SJSA1 (cell line): ENCODE measurements at places on chromosomes 6 and 20.

DNA sequence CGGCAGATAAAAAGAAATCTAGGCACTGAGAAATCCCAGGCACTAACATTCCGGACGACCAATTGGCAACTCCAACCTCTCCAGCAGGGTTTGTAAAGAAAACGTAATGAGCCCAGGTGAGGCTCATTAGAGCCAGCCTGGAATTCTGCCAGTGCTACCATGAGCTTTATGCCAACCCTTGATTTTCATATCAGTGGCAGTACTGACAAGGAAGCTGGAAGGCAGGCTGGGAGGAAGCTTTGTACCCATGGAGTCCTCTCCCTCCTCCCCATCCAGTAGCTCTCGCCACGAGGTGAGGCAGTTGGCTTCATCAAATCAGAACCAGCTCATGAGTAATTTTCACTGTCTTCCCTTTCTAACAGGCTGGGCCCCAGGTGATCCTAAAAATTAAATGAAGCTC lies 250.2 kb downstream of the ZNF217 start:
- DNase-seq, result no peak

GRCh38 chr20:12976720-12977309 lies 32.0 kb upstream of the SPTLC3 start:
- DNase-seq, result no peak

DNA sequence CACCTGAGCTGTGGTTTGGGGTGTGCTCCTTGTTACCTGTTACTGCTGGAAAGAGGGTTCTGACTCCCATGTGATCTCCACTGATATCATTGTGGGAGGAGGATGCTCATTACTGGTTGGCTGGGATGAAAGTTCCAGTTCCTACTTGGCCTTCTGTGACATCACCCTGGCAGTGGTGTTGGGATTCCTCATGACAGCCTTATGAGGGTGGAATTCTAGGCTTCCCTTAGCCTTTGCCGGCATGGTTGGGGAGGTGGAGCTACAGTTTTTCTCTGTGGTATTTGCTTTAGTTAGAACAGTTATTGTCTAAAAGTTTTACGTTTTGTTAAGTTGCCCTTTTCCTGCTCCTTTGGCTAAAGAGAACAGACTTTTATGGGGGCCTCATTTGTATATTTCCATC lies 112.1 kb downstream of the AFG1L start:
- DNase-seq, result no peak

DNA sequence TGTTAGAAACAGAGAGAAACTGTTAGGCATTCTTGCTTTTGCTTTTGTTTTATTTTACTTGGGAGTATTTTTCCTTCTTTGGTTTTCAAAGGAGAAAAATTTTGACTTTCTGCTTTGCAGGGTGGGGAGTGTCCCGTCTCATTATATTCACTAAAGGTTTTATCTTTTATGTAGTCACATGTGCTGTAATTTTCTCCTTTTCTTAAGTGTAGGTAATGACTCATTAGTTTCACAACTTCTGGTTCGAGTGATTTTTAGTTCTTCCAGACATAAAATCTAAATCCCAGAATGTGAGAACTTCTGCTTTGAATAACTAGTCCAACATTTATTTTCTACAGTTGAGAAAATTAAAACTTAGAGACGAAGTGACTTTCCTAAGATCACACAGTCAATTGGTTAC lies 37.7 kb downstream of the ADGRF1 start:
- no peak for DNase-seq

DNA sequence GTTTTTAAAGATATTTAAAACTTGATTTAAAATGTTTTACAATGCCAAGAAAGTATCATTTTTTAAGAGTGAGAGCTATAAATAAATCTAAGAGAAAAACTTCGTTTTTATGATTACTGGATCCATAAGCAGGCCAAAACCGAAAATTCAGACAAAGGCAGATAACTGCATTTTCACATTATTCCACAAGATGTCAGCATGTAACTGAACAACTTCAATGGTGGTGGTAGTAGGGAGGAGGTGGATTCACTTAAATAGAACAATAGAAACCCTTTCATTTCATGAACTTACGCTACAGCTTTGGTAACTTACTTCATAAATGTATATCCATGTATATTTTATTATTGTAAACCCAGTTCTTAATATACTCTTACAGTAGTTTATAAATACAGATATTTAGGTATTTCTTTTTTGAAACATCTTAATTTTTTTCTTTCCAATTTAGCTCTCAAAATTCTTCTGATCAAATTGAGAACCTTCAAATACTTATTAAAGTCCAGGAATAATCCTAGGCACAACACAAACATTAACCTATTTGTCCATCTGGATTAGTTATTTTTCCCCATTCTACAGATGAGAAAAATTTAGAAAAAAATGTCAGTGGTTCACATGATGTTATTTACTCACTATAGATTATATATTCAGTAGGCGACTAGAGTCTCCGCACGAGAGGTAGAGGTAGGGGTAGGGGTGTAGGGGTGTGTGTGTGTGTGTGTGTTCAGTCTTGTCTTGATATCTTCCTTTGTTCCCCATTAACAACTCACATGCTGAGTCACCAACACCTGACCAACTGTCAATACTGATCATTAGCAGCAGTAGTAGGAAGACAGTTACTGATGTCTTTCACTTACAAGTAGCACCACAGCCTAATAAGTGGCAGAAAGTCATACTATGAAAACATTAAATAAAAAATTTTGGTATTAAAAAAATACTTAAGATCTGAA lies 111.5 kb downstream of the ARHGAP18 start:
- DNase-seq, result peak; percentile 78

- DNase-seq, result no peak
Observed at GRCh38 chr20:37280403-37280802, 9.1 kb upstream of the MANBAL start.

- no peak for DNase-seq
Observed at GRCh38 chr6:44837255-44837654, 449.7 kb downstream of the CDC5L start.

- DNase-seq, result no peak
Observed at GRCh38 chr6:73624896-73625295, 28.9 kb downstream of the SLC17A5 start.
